Stimulated activated CD4-positive, alpha-beta T cell treated with anti-CD3 and anti-CD28 coated beads, Interleukin-1b, Interleukin-23, amount 100 ng/mL, for 1 hour (primary cell): ENCODE measurements at places on chromosomes 5 and 9.

DNA sequence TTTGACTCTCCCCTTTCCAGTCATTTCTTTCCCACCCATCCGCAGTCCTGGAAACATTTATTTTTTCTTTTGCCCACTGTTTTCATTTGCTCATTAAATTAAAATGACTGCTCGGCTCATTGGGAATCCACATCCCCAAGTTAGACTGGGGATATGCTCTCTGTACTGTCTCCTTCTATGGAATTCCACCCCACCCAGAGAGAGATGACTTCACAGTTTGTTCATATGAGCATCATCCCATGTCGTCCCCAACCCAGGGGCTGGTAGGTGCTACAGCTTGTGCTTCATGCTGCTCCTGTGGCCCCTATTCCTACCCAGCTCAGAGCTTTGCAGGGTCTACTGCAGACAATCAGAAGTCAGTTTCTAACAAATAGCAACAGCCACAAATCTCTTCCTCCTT is 16.5 kb upstream of the RARS1 start:
- DNase-seq, result no peak

DNA sequence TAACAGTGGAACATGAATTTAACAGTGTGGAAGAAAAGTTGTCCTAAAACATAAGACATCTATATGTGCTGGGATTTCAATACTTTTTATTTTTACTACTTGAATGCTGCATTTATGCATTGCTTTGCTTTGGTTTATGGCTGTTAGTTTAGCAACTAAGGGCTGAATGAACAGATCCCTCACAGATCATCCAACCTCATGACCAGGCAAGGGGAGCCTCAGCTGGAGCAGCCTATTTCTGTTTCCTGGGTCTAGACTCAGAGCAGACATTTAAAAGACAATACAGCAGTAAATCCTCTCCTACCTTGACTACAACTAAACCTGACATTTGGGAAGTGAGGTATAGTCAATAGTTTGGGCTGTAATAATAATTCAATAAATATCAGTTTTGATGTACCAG is 163.3 kb downstream of the AUH start:
- no peak for DNase-seq

- DNase-seq, result no peak
Measured at GRCh38 chr5:91166059-91166807, 216.9 kb downstream of the ARRDC3 start.

DNA sequence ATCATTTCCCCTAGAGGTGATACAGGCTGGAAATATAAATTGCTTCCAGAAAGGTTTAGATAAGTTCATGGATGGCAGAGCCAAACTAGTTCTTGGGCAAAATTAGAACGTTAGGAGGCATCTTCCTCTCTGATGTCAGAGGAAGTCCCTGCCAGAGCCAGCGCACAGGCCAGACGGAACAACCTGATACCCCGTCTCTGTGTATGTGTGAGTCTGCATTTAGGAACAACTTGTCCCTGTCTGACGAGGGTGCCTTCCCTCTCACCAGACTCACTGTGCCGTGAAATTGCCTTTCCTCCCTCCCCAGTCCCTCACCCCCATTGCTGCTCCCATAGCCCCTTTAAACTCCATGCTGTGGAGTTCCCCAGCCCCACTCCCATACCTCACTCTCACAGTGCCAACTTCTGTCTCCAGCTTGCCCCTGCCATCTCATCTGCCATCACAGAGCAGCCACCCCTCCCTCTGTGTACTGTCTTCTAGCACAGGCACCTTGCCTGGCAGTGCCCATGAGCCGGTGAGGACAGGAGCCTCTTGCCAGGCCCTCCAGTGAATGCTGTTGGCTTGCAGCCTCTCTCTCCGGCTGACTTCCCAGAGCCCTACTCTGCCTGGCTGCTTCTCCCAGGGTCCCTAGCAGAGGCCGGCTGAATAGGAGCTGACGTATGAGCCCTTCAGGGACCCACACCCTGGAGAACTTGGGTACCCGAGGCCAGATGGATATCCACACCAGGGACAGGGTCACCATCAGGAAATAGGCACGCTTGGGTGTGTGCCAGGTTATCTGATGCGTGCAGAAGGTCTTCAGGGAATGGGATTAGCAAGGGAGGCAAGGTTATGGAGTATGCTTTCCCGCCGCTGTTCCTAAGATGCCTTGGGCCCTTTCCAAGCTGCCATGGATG is 26.7 kb downstream of the UNC5A start:
- DNase-seq, result no peak

GRCh38 chr5:75042522-75042921 is 9.8 kb downstream of the GCNT4 start:
- DNase-seq, result no peak

- DNase-seq, result no peak
Measured at GRCh38 chr9:130892477-130893304, 3.9 kb downstream of the QRFP start.

GRCh38 chr9:124869466-124869985 is 7.6 kb downstream of the ARPC5L start:
- DNase-seq, result no peak

DNA sequence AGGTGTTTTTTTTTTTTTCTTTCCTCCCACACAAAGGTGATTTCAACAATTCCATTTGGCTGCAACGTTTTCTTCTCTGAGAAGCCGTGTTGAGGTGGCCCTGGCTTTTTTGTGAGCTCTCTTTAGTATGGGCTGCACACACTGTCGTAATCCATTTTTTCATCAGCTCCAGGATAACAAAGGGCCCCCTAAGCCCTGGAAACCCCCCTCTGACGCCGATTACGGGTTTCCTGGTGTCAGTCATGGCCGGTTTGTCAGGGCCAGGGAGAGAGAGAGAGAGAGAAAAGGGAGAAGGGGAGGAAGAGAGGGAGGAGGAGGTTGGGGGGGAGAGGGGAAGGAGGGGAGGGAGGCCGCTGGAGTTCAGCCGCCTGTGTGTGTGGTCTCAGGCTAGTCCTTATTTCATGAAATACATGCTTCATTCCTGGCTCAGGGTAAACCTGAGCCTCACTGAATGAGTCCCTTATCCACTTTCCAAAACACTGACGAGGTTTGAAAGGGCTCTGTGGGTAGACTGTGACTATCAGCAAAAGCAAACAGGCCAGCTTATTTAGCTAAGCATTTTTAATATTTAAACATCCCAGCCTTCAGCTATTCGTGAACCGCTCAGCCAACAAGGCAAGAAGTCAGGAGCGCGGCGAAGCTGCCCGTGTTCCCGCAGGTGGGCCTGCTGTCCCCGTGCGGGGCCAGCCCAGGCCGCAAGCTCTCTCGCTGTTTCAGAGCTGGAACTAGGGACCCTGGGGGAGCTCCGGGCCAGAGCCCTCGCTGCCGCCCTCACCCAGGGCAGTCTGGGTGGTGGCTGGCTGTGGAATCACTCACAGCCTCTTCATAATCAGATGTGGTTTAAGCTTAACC is 172.8 kb downstream of the ERCC6L2 start:
- DNase-seq, result no peak

- DNase-seq, result no peak
Measured at GRCh38 chr9:739362-739761, 102.1 kb upstream of the DMRT1 start.

DNA sequence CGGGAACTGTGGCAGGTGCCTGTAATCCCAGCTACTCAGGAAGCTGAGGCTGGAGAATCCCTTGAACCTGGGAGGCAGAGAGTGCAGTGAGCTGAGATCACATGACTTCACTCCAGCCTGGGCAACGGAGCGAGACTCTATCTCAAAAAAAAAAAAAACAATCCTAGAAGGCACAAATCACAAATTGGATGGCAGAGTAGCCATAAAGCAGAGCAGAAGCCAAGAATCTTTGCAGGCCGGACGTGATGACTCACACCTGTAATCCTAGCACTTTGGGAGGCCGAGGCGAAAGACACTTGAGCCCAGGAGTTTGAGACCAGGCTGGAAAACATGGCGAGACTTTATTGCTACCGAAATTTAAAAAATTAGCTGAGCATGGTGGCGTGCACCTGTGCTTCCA is 9.2 kb upstream of the FUBP3 start:
- no peak for DNase-seq
